Effector memory CD4-positive, alpha-beta T cell (primary cell): ENCODE measurements at places on chromosomes 5 and 9.

- no peak for DNase-seq
These were observed 66.6 kb upstream of the PPP1R26 start for GRCh38 chr9:135413086-135413375.

GRCh38 chr5:144201588-144201987, 30.9 kb downstream of the KCTD16 start:
- no peak for DNase-seq

DNA sequence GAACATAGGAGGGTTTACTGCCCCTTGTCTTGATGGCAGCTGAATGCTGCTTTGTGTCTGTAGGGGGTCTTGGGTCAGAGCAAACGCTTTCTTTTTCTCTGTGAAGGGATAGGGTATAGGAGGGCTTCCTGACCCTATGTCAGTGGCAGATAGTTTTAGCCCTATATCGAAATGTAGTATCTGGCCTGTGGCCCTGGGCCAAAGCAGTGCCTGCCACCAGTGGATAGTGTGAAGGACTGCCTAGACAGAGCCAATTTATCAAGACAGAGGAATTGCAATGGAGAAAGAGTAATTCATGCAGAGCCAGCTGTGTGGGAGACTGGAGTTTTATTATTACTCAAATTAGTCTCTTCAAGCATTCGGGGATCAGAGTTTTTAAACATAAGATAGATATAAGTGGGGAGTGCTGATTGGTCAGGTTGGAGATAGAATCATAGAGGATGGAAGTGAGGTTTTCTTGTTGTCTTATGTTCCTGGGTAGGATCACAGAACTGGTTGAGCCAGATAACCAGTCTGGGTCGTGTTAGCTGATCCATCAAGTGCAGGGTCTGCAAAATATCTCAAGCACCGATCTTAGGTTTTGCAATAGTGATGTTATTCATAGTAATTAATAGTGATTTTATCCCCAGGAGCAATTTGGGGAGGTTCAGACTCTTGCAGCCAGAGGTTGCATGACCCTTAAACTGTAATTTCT, 178.5 kb downstream of the GDNF start:
- no peak for DNase-seq

DNA sequence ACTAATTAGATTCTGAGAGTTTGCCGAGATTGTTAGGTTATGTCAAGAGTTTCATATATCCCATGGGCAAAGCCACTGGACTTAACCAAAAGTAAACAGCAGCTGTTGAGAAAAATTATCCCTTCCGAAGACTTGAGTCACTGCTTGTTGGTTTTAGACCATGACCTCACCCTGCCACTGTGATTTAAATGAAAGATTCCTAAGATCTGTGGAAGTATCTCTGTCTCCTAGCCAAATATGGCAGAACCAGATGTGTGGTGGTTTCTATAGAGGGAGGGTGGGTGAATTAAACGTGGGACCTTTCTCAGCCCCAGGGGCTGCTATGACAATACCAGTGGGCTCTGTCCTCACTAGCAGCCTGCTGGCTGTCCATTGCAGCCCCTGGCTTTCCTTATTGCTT, 19.3 kb downstream of the DMRT3 start:
- DNase-seq = no peak

DNA sequence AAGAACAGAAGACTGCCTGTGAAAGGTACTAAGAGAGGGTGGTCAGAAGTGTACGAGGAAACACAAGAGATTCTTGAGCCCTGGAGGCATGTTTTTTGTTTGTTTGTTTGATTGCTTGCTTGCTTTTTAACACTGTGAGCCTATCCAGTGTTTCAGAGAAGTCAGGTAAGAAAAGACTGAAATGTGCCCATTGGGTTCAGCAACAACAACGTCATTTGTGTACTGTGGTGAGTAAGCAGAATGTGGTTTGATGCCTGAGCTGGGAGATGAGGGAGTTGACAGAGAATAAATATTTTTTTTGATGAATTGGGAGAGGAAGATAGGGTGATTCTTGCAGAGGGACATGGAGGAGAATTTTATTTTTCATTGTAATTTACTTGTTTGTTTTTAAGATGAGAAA, 73.1 kb downstream of the RPS23 start:
- DNase-seq = no peak

DNA sequence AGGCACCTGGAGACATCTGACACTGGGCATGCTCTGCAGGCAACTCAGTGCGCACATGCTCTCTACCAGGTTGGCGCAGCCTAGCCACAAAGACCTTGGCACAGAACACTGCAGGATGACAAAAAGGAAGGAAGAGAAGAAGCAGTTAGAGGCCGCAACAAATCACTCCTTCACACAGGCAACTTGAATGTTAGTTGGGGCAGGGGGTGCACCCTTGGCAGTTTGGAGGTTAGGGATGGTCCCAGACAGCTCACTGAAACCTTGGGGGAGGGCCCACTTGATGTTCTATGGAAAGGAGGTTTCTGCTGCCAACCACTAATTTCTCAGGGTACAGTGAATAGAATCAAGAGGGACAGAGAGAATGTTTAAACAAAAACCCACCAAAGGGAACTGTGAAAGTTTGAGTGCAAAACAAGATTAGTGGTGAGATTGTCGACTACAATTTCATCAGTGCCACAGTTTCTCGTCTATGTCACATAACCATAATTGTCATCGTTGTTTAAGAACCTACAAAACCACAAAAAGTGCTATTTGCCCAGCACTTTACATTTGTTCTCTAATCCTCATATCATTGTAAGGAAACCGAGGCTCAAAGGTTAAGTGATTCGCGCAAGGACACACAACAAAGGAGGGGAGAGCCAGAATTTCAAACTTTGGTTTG, 48.7 kb downstream of the FBXW11 start:
- no peak for DNase-seq

DNA sequence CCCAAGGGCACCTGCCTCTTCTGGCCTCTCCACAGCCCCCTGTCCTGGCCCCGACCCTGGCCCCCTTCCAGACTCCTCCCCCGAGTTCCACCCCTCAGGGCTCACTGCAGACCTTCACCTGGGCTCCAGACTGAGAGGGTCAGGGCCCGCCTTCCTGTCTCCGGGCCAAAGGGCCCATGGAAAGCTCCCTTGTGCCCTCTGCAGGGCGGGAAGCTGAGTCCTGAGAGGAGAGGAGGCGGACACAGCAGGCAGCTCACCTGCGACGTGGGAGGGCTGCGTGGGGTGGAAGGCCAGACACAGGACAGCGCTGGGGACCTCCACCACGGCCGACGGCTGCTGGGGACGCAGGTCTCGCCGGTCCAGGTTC, 20.6 kb downstream of the DYNC2I2 start:
- no peak for DNase-seq

- DNase-seq = no peak
These were observed 153.2 kb downstream of the MACROH2A1 start for GRCh38 chr5:135245521-135246499.

- DNase-seq = no peak
These were observed 66.8 kb downstream of the LIX1 start for GRCh38 chr5:97075649-97076048.

GRCh38 chr9:103978396-103978795, 115.7 kb upstream of the SMC2 start:
- DNase-seq = no peak

DNA sequence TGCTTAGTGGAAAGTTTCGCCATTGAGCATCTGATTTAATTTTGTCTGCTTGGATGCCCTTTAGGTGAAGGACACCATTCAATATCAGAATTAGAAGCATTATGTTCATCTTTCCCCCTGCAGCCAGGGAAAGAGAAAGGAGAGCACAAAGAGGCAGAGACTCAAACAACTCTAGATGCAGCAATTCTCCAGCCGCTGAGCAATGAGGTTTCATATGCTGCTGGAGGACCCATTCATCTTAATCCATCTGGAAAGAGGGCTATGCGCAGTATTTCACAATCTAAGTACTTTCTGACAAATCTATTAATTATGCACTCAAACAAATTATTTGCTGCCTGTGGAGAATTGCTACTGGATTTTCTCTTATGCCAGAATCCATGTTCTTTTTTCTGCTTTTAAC, 527.0 kb upstream of the TUSC1 start:
- DNase-seq = no peak

DNA sequence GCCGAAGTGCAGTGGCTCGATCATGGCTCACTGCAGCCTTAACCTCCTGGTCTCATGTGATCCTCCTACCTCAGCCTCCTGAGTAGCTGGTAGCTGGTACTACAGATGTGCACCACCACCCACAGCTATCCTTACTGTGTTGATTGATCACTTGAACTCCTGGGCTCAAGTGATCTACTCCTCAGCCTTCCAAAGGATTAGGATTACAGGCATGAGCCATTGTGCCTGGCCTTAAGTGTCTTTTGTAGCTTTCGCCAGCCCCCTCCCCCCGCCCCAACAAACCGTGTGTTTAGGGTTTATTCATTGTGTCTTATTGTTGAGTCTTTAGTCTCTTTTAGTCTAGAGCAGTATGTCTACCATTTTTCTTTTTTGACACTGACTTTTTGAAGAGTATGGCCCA, 33.1 kb downstream of the SPIN1 start:
- DNase-seq = no peak

- DNase-seq = no peak
These were observed 624.2 kb downstream of the MTRR start for GRCh38 chr5:8493176-8493575.

- no peak for DNase-seq
These were observed 68.9 kb upstream of the SH3PXD2B start for GRCh38 chr5:172523146-172523745.

DNA sequence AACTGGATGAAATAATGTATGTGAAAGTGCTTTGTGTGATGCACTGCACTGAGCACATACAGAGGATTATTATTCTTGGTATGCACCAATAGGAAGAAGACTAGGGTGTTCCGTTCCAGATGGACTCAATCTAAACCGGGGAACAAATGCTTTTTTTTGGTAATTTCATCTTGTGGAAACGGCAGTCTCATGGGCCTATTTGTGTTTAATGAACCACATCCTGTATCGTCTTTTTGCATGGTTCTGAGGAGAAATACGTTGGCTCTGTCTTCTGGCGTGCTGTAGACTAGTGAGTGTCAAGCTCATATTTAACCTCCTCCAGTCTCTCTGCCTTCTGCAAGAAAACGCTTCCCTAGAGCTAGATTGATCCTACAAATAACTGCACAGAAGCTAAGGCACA, 30.0 kb downstream of the TRIM32 start:
- no peak for DNase-seq

DNA sequence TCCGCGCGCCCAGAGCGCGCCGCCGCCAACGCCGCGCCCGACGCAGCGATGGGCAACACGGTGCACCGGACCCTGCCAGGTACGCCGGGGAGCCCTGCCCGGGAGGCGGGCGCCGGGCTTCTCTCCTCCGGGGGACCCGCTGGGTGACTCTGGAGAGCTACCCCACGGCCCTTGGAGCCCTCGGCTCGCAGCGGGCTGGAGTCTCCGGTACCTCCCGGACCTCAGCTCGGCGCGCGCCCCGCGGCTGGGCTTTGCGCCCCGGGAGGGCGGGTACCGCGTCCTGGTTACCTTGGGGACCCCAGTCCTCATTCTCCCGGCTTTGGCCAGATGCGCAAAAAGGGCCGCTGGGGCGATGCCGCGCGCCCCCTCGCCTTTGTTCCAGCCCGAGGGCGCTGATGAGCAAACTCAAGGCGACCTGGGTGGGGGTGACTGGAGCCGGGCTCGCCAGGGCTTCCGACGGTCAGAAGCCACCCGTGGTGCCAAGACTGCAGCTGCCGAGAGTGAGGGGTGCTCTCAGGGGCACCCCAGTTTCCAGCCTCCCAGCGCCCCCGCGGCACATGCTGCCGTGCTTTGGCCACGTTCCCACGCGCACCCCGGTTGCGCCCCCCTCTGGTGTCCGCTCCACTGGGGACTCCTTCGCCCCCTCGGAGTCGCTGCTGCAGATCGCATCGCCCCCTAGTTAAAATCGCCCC, 442 bp downstream of the NEURL1B start:
- DNase-seq = no peak

DNA sequence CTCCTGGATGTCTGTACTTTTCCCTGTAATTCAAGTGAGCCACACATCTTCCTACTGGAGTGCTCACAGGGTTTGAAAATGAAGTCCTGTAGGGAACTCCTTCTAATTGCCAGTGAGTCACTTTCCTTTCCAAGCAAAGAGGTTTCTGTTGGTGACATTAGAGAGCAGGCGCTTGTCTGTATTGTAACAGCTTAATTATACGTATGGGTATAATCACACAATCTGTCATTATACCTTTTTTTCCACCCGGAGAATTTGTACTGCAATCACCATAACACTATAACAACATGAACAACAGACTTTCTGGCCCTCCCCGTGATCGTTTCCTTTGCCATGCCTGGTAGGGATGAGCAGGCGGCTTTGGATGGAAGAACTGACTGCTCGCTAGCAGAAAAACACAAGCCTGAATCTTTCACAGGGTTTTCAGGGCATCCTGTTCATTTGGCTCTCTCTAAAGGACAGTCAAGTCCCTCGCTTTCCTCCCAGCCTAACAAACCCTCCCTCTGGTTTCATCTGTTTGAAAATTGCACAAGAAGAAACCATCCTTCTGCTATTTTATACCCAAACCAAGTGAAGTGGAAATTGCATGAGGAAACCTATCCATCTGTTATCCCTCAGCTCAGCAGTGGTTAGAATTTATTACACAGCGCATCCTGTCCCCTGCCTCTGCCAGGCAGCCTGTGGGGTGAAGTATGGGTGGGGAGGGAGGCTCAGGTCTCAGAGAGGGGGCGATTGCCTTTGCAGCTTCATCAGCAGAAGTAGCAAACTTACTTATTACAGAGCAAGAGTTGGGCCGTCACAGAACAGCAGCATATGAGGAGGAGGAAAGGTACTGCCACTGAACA, 307.0 kb upstream of the TLE4 start:
- no peak for DNase-seq

- no peak for DNase-seq
These were observed 525 bp downstream of the KIF24 start for GRCh38 chr9:34328500-34328986.

DNA sequence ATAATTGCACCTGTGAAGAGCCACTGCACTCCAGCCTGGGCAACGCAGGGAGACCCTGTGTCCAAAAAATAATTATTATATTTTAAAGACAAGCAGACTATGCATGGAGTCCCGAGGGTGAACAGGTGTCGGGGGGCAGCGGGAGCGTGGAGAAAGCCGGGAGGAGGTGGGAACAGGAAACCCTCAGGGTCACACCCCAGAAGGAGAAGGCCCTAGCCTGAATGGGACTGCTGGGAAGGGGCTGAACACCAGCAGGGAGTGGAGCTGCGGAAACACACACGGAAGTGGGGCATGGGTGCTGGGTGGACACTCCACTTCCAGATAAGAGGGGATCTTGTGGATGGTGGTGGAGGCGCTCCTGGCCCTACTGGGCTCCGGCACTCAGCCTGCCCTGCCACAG, 12.8 kb downstream of the SURF6 start:
- no peak for DNase-seq

GRCh38 chr9:76516350-76516749, 57.4 kb downstream of the GCNT1 start:
- no peak for DNase-seq

GRCh38 chr9:14314929-14315874, 1.3 kb upstream of the NFIB start:
- DNase-seq = no peak

- DNase-seq = no peak
These were observed 340.5 kb downstream of the ADGRV1 start for GRCh38 chr5:90899014-90899604.

GRCh38 chr5:11878814-11879213, 25.4 kb downstream of the CTNND2 start:
- no peak for DNase-seq
